ENCODE measurements at places on chromosomes 1 and 21.

DNA sequence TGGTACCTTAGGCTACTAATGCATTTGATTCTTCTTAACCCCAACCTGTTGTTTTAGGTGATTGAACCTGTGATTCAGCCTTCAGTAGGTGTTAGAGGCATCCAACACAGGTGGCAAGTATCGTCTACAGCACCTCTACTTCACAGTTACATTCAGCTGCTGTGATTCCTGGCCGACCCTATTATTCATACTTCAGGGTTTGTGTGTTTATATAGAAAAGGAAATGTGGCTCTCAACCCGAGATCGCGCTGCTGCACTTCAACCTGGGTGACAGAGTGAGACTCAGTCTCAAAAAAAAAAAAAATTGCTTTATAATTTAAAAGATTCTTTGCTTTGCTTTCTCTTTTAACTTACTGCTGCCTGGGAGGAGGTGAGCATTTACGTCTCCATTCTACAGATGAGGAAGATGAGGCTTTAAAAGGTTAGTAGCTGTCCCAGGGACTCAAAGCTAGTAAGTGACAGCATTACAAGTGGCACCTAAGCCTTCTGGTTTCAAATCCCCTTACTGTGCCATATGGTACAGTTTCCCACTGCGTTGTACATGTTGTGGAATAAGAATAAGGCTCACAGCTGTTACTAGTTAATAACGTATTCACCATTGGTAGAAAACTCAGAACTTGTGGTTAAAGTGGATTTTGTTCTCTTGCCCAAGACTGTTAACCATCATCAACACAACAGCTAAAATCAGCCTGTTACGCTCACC lies 9.9 kb upstream of the GPR25 start:
- DNase-seq = no peak

GRCh38 chr21:16422702-16423101 lies 692.9 kb downstream of the USP25 start:
- no peak for DNase-seq

- no peak for DNase-seq
These were observed 9.0 kb downstream of the TRAF5 start for GRCh38 chr1:211335522-211336157.

- DNase-seq = no peak
These were observed 232.3 kb upstream of the B3GALT2 start for GRCh38 chr1:193418745-193419058.
